Activated T-cell treated with anti-CD3 and anti-CD28 coated beads, Interleukin-2, amount 50 U/mL, for 1 hour (primary cell): ENCODE measurements at places on chromosomes 5 and 9.

DNA sequence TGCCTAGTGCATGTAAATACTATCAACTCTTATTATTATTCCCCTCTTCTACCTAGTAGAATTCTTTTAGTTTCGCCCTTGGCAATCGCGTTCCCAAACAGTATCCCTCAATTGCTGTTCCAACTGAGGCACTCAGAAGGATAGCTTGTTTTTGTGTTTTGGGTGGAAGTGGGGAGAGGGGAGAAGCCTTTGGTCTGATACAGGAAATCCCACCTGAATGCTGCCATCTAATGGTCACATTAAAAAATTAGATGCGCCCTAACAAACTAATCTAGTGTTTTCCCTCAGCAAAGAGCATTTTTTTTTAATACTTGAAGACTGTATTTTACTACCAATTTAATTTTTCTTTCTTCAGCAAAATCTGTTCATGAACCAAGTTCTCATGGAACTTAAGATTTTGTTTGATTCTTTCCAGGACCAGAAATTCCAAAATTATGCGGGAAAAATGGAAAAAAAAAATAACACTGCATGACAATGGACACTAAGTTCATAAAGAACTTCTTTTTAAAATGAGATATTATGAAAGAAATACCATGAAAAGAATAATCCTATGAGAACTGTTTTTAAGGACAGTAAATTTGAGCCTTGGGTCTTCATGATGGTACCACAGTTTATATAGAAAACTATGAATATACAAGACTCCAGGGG, 22.2 kb upstream of the GLDC start:
- no peak for DNase-seq

- DNase-seq, result no peak
Observed at GRCh38 chr9:114462791-114463190, 42.5 kb downstream of the WHRN start.

- DNase-seq, result no peak
Observed at GRCh38 chr5:56596155-56596554, 219.2 kb upstream of the MAP3K1 start.

GRCh38 chr9:109789971-109790370, 10.0 kb downstream of the PALM2AKAP2 start:
- no peak for DNase-seq

DNA sequence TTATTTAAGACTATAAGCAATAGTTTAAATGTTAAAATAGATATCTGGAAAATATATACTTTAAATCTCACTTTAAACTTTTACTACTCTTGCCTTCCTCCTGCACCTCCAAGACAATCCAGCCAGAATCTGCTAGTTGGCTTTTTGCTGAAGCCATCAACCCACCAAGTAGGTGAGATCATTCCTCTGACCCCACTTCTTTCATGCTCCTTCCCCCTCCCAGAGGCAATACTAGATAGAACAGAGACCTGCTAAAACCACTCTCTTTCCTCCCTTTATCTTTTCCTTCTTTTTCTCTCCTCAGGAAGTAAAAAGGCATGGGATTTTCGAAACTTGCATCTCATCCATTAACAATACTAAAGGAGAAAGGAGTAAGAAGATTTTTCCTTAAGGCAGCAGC, 30.1 kb upstream of the CAMK4 start:
- no peak for DNase-seq

- DNase-seq, result no peak
Observed at GRCh38 chr9:134035041-134036039, 10.1 kb downstream of the BRD3OS start.

- DNase-seq, result no peak
Observed at GRCh38 chr5:33788922-33789566, 102.7 kb downstream of the ADAMTS12 start.

- no peak for DNase-seq
Observed at GRCh38 chr9:87796196-87796595, 70.3 kb downstream of the CTSL start.

- no peak for DNase-seq
Observed at GRCh38 chr5:151738125-151738848, 20.1 kb downstream of the ATOX1 start.

GRCh38 chr5:102307232-102307631, 11.1 kb upstream of the SLCO4C1 start:
- no peak for DNase-seq

GRCh38 chr5:90994796-90995195, 388.3 kb downstream of the ARRDC3 start:
- DNase-seq, result no peak

DNA sequence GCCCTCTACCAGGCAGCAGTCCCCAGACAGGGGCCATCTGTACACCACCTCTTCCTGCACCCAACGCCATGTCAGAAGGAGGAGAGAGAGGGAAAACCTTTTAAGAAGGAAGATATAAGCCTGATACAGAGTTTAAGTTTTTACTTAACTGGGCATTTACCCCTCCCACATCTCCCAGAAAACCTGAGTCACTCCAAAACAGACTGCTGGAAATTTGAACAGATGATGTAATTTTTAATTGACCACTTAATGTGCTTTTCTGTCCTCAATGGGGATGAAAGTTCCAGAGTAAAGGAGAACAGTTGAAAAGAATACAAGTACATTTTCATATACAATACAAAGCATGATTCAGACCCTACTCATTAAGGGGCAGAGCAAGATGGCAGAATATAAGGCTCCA, 63.9 kb downstream of the TTC39B start:
- DNase-seq, result no peak

GRCh38 chr5:159510282-159510681, 180.0 kb upstream of the IL12B start:
- DNase-seq, result no peak

- DNase-seq, result no peak
Observed at GRCh38 chr9:133278161-133279114, 3.4 kb upstream of the ABO start.

DNA sequence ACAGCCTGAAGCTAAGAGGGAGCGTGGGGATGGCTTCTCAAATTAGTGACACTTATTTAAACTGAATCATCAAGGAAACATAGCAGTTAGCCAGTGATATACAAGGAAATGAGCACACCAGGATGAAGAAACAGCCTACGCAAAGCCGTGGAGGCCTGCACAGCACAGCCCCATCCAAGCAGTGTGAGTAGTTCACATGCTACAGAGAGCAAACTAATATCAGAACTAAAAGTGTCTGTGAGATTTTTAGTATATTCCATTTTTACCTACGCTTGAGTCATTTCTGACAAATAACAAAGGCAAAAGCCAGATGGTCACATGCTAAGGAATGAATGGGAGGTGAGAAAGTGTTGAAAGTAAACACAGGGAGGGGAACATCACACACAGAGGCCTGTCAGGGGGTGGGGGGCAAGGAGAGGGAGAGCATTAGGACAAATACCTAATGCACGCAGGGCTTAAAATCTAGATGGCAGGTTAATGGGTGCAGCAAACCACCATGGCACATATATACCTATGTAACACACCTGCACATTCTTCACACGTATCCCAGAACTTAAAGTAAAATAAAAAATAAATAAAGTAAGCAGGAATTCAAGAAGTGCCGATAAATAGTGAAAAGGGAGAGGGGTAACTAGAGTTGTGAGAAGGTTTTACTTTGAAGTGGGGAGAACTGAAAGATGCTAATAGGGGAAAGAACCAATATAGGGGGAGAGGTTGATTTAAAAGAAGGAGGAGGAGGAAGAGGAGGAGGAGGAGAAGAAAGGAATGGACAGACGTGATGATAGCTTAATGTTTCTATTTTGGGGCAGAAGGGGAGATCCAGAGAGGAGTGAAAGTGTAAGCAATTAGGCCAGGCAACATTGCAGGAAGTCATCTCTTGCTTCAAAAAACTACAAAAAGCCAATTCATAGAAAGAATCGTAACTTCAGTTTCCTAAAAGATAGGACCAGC, 100.9 kb upstream of the PTGER4 start:
- DNase-seq, result no peak

DNA sequence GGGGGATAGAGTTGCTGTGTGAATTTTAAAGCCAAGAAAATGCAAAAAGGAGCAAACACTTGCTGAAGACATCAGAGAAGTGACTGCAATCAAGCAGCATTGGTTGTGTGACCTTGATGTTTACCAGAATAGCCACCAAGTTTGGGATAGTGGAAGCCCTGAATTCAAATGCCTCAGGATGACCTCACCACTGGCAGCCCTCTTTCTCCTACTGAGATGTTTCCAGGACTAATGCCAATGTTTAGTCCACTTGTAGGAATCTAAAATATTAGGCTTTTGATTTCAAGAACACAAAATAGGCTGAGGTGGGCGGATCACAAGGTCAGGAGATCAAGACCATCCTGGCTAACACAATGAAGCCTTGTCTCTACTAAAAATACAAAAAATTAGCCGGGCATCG, 112.2 kb upstream of the NUDT12 start:
- DNase-seq, result no peak

DNA sequence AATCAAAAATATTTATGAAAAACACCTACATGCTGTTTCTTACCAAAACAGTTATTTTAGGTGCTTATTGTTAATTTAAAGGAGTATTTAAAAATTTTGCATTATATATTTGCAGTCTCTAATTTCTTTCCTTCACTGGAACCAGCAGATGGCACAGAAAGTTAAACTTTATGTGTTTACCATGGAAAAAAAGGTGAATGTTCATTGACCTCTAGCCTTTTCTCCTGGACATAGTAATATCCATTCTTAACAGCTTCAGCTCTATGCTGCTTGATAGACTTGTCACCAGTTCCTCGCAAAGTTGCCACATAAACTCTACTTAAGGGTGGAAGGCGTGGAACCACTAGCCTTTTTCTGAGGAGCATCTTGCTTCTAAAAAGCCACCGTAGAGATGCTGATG, 38.7 kb upstream of the NUDT12 start:
- no peak for DNase-seq
